ENCODE measurements at places on chromosomes 12 and 14. TPM values are rescaled to one million over a fixed set of nuclear protein-coding genes. Genes with fewer than 3 reads are reported as not detected.

DNA sequence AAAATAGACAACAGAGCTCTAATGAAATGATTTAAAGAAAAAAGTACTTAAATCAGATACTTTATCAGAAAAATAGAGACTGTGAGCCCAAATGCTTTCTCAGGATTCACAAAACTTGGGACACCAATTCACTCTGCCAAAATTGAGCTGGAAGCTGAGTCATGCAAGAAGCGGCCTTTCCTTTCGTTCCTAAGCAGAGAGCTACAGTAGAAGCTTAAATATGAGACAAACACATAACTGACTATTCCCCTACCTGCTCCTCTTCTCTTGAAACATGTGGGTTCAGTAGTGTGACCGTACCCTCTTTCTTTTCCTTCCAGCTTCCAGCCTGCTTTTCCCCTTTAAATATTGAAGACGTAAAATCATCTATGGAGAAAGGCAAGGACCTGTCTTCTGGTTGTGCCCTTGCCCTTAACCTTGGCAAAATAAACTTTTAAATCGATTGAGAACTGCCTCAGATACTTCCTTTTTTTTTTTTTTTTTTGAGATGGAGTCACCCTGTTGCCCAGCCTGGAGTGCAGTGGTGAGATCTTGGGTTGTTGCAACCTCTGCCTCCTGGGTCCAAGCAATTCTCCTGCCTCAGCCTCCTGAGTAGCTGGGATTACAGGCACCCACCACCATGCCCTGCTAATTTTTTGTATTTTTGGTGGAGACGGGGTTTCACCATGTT lies 4.4 kb upstream of the SDS start:
- no peaks in the 10 kb centered on the region for H3K27me3 ChIP-seq
- no peak for DNase-seq
- no peak overlapping the region for H3K27ac ChIP-seq
- H3K36me3 ChIP-seq: no peaks in the 10 kb centered on the region
- H3K4me1 ChIP-seq: no peaks in the 10 kb centered on the region

DNA sequence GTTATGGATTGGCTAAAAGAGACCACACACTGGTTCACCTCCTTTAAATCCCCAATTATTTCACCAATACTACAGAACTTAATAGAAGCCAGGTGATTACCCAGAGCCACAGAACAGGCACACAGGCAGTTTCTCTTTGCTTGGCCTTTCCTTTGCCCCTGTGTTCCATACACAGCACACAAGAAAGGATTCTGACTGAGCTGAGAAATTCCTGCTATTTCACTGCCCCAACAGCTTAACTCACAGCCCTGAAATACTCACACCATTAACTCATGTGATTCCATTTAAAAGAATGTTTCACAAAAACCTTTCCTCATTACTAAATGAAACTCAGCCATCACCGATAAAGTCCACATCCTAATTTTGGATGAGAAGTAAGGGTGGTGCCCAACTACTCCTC lies 133.6 kb downstream of the MED13L start:
- no peaks in the 10 kb centered on the region for H3K36me3 ChIP-seq
- DNase-seq: no peak
- H3K4me3 ChIP-seq: peak overlapping the region; percentile 29
- no peaks in the 10 kb centered on the region for H3K27me3 ChIP-seq
- peak overlapping the region; percentile 59 for H3K27ac ChIP-seq
- peaks cover 61% of the 10 kb centered on the region for H3K4me1 ChIP-seq

GRCh38 chr12:52622349-52622748 lies 4.0 kb upstream of the KRT73 start:
- H3K4me3 ChIP-seq: no peak overlapping the region
- no peaks in the 10 kb centered on the region for H3K4me1 ChIP-seq
- DNase-seq: no peak
- no peaks in the 10 kb centered on the region for H3K36me3 ChIP-seq
- no peak overlapping the region for H3K27ac ChIP-seq

DNA sequence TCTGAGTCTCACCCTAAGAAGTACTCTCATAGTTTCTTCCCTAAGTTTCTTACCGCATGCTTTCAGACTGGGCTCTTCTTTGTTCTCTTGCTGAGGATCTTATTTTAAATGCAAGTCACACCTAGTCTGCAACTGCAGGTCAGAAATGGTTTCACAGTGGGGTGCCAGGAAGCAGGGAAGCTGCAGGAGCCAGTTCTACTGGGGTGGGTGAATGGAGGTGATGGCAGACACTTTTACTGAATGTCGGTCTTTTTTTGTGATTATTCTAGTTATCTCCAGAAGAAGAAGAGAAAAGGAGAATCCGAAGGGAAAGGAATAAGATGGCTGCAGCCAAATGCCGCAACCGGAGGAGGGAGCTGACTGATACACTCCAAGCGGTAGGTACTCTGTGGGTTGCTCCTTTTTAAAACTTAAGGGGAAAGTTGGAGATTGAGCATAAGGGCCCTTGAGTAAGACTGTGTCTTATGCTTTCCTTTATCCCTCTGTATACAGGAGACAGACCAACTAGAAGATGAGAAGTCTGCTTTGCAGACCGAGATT lies 1.7 kb downstream of the FOS start:
- no peak for DNase-seq
- H3K4me1 ChIP-seq: peaks cover 30% of the 10 kb centered on the region
- H3K4me3 ChIP-seq: peak overlapping the region; percentile 88
- H3K36me3 ChIP-seq: peaks cover 14% of the 10 kb centered on the region
- peak overlapping the region; percentile 100 for H3K27ac ChIP-seq
- H3K27me3 ChIP-seq: no peaks in the 10 kb centered on the region

The CABP1 gene
- total RNA-seq: 1.4 TPM

DNA sequence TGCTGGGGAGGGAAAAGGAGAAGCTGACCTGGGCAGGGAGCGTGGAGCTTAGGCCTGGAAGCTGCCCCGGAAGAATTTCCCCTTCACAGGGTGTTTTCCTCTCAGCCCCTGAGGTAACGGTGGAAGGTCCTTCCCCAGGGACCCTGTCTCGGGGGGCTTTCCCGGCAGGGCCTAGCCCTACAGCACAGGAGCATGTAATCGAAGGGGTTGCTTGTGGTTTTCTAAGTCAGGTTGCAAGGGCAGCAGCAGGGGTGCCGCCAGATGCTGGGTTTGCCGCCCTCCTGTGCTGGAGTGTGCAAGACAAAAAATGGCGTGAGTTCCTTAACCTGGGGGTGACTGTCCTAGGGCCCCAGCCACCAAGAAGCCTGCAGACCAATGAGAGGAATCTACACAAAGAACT lies 1.6 kb upstream of the KRT74 start:
- no peak overlapping the region for H3K27ac ChIP-seq
- H3K36me3 ChIP-seq: no peaks in the 10 kb centered on the region
- no peaks in the 10 kb centered on the region for H3K27me3 ChIP-seq
- no peaks in the 10 kb centered on the region for H3K4me1 ChIP-seq
- DNase-seq: no peak

The PRR4 gene
- 5.7 TPM for total RNA-seq

The FOXA1 gene
- total RNA-seq: not detected
